ENCODE measurements at places on chromosomes 11 and 22.

DNA sequence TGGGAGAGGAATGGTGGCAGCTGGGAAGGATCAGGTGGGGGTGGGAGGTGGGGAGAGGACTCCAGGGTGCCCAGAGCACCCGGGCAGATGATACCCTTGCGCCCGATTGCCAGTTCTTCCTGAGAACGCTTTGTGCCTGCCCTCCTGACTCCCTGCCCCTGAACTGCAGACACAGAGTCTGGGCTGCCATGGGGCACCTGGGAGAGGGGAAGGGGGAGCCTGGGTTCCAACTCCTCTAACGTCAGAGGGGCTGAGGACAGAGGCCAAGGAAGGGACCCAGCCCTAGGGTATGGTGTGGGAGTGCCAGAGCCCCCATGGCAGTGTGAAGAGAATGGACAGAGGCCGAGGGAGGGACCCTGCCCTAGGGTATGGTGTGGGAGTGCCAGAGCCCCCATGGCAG, 920 bp upstream of the KCNK7 start:
- no peak for DNase-seq

DNA sequence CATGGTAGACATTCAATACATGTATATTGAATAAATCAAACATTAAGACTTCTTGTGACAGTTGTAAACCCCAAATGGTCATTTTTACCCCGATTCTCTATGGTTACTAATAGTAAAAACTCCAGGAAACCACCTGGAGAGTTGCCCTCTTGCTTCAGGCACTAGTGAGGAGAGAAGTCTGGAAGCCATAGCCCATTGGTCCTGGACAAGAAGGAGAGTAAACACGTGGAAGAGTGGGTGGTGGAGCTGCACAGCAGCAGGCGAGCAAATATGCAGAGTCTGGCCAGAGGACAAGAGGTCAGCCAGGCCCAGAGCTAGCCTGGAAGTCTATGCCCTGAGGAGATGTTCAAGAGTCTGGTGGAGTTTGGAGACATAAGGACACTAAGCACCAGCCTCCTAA, 17.7 kb downstream of the DCHS1 start:
- no peak for DNase-seq

DNA sequence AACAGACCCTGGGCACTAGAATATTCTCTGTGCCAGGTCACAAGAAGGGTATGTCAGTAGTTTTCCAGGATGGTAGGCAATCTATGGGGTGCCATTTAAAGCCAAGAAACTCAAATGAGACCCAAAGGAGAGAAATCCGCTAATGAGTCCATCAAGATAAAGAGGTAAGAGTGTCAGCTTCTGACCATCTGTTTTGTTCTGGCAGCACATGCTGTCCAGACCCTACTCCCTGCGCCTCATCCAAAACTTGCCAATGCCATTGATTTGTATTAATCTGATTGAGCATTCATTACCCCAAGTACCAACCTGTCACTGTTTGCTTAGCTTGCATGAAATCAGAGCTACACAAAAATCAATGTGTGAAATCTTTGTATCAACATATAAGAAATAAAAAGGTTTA, 229.0 kb downstream of the BLID start:
- no peak for DNase-seq

DNA sequence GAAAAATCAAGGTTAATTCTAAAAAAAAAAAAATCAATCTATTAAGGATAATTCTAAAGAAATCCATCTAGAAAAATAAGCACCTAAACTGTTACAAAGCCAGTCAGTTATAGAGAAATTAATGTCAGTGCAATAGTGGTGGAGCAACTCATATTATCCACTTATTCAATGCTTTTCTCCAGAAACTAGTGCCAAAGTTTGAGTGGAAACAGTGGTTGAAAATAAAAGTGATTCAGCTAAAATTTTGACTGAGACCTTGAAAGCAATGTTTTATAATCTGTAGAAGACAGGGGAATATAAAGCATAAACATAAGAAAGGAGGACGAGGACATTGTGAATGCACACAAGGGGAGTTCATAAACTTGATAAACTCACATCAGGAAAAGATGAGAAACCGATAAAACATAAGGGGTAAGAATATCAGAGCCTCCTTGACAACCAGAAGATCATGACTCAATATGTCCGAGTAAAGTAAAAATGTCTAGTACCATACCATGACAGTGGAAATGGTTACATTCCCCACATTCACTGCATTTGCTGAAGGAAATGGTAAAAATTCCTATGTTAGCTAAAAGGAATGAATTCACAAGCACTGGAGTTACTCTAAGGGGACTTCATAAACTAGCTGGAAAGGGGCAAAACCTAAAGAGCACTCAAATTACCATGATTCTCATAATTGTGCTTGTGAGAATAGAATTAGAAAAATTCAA, 58.7 kb upstream of the SLC5A12 start:
- DNase-seq = no peak

DNA sequence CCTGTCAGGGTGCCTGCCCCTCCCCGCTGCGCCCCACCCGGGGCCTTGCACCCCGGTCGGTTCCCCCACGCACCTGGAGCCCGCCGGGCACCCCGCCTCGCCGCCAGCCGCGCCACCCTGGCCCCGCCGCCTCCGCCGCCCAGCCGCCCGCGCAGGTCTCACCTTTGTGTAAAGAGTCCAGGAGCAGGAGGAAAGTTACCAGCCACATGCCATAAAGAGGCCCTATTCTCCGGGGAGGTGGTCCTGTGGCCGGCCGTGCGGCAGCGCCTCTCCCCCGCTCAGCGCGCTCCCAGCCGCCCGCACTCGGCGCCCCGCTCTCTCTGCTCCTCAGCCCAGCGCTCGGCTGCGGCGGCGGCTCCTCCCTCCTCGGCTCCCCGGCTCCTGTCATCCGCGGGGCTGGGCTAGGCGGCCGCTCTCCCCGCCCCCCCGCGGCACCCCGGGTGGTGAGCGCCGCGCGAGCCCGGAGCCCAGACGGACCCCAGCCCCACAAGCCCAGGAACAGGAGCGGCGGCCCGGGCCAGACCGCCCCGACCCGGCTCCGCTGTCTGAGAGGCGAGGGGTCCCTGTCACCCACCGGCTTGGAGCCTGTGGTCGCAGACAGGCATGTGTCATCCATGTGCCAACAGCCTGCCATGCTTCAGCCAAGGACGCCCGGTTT, at the start of gene DSCAML1:
Gene DSCAML1 (minus strand): TSS at position 345 of the 658 bp plus-strand sequence. CDS start 137 bp downstream, at position 208.
- DNase-seq = peak; percentile 40

- no peak for DNase-seq
These were observed 626.3 kb downstream of the TBC1D22A start for GRCh38 chr22:47388778-47389177.

- peak; percentile 58 for DNase-seq
These were observed 20.5 kb downstream of the UBE2L3 start for GRCh38 chr22:21587803-21588611.

DNA sequence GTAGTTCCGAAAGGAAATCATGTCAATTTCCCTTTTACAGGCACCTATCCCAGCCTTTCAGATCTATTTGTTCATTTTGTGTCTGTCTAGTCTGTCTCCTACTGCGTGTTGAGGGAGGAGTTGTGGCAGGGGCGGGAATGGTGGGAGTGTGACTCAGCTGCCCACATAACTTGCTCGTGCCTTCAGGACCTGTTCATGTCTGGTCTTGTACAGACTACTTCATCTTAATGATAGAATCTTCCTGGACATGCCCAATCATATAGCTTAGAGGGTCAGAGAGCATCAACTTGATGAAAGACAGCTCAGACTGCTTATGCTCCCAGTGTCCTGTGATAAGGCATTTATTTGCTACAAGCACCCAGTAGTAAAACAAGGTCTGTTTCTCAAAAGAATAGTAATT, 61.0 kb upstream of the BIRC3 start:
- DNase-seq = no peak

DNA sequence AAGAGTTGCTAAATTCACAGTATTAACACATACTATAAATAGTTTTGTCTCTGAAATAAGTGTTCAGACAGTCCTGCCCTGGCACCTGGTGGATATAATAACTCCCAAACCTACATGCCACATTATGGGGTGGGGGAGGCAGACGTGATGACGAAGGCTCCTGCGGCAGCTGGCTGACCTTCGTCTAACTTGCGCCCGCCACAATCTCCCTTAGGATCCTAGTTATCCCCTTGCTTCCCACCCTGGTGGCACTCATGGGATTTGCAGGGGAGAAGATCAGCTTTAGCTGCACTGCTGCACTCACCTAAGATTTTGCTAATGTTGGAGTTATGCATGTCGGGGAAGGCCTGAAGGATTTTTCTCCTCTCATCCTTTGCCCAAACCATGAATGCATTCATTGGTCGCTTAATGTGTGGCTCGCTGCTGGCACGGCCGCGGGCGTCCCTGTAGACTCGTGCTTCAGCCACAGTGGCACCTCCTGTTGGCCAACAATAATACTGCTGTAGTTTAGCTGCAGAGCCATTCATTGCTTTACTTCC, 367.6 kb downstream of the SOX6 start:
- DNase-seq = no peak

DNA sequence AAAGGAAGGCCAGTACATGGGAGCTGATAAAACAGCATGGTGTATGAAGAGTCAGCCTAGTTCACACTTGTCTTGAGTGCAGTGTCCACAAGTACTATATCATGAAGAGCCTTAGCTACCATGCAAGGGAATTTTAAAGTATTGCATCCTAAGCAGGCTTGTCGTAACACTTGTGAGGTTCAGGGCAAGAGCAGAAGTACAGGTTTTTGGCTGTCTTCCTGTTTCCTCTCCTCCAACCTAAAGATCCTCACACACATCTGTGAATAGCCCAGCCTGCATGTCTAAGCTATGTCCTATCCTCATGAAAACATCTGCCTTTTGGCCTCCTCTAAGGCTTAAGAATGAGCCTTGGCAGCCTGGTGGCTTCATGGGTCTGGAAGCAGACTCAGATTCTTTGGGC, 34.6 kb upstream of the TMEM123 start:
- DNase-seq = no peak

- no peak for DNase-seq
These were observed 52.0 kb downstream of the CASP12 start for GRCh38 chr11:104846216-104846615.

GRCh38 chr22:39997939-39998726, 3.4 kb downstream of the FAM83F start:
- DNase-seq = no peak

GRCh38 chr22:44291265-44291664, 21.5 kb downstream of the SHISAL1 start:
- DNase-seq = no peak
